ENCODE measurements at places on chromosomes 5 and 9. TPM values are rescaled to one million over a fixed set of nuclear protein-coding genes. Genes with fewer than 3 reads are reported as not detected.

Gene SOHLH1
- not detected for total RNA-seq

Gene SPATA31D4
- not detected for total RNA-seq

DNA sequence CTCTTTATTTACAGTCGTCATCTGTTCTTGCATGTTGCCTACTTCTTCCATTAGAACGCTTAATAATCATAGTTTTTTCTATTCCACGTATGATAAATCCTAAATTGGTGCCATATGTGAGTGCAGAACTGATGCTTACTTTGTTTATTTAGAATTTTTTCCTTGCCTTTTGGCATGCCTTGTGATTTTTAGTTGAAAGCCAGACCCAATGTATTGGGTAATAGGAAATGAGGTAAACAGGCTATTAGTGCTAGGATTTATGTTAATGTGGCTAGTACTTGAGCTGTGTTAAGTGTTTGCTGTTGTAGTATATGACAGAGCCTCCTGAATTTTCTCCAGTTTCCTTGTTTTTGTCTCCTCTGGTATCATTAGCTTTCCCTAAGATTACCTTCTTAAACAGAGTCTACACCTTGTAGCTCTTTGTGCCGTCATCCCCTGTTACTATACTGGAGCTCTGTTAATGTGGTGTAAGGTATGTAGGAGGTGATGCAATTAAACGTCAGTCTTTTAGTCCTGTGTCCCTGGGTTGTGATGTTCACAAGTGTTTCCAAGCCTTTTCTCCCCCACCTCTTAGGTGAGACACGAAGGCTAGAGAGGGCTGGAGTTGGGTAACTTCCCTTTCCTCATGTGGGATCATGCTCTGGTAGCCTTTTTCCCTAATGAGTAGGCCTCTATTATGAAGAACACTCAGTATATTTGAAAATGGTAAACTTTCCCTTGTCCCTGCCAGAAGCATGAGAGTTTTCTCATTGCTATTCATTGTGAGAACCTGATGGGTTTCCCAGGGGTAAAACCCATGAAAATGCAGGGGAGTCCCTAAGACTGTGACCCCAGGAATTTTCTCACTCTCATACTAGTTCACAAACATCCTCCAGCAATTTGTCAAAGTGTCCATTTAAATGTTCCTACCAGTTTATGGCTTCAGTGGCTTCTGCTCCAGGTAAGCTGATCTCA is 21.2 kb downstream of the SPATA31D3 start:
- no peak for DNase-seq

GRCh38 chr9:89225587-89225986 is 47.0 kb upstream of the SHC3 start:
- DNase-seq, result no peak

- no peak for DNase-seq
These were observed 7.0 kb downstream of the MSX2 start for GRCh38 chr5:174731214-174732035.

GRCh38 chr5:100852988-100853449 is 50.1 kb downstream of the ST8SIA4 start:
- no peak for DNase-seq

DNA sequence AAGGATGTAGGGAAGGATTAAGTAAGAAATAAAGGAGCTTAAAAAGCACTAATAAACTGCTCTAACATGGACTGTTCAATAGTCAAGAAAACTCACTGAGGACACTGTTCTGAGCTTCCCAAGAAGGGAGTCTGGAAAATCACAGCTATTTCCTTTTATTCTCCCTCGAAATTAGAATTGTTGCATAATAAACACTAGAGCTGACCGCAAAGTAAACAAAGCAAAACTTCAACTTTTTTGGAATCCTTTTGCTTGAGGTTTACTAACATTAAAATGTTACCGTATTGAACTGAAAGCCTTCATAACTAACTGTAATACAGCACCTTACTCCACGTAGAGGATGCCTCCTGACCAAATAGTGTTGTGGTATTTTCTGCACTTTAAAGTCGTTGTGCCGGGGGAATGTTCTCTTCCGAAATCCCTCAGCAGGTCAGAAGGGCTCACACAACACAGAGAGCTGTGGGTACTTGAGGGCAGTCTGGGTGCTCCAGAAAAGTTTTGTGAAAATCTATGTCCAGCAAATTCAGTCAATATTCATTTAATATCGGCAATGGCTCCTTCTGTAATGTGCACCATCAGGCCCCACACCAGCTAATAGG is 59.2 kb downstream of the TTLL11 start:
- DNase-seq, result no peak

- DNase-seq, result no peak
These were observed 13.2 kb upstream of the AQP7 start for GRCh38 chr9:33415501-33416038.

DNA sequence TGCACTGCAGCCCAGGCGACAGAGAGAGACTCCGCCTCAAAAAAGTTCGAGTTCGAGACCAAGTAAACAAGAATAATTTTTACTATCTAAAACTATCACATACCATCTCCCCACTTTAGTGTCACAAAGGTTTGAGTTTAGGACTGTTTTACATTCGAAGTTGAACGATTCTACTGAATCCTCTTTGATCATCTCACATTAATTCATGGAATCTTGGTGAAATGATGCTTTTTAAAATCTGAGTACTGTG is 715 bp upstream of the RPS6 start:
- no peak for DNase-seq

DNA sequence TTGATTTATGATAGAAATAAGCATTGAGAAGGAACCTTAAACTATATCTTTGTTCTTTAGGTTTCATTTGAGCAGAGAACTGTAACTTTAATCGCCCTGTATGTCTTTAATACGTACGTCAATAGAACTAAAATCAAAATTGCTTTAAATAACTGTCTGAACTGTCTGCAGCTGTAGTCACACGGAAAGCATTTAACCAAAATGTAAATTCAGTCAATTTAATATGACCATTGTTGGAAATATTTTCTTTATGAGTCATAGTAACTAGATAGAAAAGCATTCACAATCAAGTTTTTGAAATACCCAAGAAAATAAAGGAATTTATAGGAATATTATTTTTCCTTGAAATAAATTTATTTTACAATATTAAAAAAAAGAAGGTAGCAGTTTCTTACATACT is 157.1 kb upstream of the CDH6 start:
- no peak for DNase-seq

DNA sequence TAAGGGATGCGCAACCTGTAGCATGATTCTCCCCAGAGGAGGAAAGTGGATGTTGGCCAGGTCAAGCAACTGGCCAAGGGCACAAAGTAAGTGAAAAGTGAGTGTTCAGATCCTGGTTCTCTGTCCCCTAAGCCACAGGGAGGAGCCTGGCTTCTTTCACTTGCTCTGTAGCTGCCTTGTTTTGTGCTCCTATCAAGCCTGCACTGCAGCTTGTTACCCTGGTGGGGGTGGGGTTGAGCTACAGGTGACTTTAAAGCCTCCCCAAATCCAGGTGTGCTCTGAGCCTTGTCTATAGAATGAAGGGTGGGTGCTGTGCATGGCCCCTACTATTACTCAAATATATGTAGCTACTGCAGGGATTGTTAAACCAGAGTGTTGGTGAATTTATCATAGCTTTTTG is 32.9 kb downstream of the RALGPS1 start:
- DNase-seq, result no peak

- DNase-seq, result no peak
These were observed 3.9 kb upstream of the SPATA9 start for GRCh38 chr5:95686651-95687050.

DNA sequence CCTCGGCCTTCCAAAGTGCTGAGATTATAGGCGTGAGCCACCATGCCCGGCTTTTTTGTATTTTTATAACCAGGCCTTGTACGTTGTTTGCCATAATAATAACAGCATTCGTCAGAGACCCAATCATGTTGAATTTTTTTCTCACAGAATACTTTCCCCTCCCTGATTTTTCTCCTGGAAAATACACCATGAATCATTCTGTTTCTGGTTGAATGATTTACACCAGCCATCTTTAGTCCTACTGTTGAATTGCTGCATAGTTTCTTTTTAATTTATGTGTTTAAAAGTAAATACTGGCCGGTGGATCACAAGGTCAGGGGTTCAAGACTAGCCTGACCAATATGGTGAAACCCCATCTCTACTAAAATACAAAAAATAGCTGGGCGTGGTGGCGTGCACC is 3.5 kb downstream of the CNOT8 start:
- no peak for DNase-seq

DNA sequence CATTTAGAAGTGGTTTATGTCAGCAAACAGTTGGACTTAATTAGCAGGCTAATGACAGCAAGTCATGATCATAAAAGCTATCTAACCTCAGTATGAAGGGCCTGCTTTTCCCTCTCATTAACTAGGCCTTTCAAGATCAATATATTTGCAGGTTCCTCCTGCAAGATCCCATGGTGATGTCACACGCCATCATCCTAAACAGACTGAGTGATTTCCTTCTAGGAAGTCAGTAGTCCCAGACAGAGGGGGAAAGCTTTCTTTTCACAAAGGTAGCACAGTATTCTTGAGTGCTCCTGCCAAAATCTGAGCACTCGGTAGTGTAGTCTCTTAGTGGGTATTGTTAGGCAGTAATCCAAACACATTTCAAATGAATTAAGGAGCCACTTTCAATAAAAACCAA is 52.5 kb downstream of the UIMC1 start:
- no peak for DNase-seq

DNA sequence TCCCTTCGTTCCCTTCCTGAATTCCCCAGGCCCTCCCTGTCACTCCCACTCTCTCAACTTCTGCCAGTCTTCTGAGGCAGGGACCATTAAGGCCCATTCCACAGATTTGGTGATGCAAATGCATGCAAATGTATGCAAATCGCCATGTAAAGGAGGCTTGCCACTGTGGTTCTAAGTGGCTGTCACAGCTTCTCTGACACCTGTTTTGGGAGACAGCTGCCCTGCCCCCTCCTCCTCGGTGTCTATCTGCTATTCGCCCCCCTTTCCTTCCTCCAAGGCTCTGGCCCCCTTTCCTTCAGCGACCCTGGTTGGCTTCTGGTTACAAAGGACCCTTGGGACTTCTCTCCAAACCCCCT is 10.5 kb upstream of the ARAP3 start:
- no peak for DNase-seq

- no peak for DNase-seq
These were observed 1.9 kb upstream of the CLTB start for GRCh38 chr5:176418251-176418650.

Data from mesenteric fat pad (tissue), 1 donor.